ENCODE measurements at places on chromosomes 4 and X.

DNA sequence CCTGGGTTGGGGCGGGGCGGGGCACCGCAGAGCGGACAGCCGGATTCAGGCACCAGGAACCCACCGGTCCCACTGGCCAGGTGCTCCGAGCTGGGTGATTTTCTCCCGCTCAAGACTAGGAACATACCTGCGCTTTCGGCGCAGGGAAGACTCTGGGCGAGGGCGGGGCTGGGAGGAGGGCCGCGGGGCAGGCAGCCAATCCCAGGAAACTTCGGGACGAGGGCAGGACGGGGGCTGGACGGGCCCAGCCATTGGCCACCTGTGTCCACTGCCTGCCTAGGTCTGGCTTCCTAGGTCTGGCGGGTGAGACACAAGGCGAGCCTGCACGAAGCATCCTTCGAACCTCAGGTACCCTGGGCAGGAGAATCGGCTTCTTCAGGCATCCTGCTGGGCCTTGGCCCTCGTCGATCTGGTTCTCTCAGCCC, 274 bp upstream of the ERVMER34-1 start:
- DNase-seq, result no peak

DNA sequence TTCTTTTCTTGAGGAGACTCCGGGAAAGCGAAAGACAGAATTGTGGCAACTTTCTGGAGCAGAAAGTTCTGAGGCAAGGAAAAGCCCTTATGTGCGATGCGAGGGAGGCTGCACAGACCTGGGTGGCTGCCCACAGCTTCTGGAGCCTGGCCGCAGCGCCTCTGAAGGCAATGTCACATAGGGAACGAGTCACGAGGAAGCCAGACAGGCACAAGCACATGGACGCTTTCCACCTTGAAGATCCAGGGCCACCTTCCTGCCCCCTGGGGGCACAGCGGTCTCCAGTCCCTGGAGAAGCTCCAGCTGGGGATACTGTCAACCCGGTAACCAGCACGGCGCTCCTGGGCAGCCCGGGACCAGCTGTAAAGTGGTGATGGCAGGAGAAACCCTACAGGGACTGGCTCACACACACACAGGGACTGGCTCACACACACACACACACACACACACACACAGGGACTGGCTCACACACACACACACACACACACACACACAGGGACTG, 69.8 kb downstream of the MTNR1A start:
- DNase-seq, result peak; percentile 23

DNA sequence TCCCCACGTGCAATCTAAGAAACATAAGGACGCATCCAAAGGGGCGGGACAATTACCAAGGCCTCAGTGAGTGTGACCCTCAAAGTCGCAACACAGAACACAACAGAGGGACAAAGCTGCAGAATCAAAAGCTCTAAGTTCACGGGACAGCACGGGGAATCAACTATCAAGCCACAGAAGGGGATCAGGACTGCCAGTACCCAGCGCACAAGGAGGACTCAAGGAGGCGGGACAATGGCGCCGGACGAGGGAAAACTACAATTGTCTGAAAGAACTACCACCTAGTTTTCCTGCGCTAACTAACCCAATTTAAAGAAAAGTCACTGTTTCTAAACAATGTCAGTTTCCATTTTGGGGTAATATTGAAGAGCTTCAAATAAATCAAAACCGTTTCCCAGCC, 1.3 kb downstream of the FAM53A start:
- no peak for DNase-seq

GRCh38 chrX:28693101-28693500, 105.9 kb downstream of the IL1RAPL1 start:
- DNase-seq, result no peak

DNA sequence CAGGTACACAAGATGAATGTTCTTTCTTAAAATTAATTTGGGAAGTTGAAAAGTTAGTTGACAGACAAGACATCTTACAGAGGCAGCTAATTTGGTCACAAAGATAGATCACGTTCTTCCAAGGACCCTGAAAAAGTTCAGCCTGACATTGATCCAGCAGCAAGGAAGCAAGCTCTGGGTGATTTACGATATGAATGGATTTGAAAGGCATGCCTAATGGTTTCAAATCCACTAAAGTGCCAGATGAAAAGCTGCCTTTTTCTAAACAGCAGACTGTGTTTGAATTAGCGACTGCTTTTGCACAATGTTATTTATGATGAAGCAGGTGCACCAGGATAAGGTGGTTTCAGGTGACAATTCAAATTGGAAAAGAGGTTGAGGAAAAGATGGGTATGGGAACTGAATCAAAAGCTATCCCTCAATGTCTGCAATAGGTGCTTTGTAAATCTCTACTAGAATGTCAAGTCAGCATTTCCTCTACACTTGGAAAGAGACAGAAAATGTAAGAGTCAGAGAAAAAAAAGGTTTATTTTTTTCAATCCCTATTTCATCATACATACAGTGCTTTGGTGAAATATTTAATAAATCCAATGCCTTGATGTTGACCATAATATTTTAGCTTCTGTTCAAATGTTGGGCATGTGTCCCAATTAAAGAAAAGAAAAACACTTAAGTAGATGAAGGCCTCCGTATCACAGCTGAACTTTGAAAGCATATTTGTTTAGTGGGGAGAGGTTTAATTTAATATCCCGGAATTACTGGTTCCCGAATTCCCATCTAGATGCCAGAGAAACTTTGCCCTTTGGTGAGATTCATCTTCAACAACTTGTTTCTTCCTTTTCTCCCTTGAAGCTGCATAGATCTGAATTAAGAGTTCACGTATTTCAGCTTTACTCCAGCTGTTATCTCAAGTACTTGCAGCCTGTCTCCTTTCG, 6.0 kb downstream of the RASGEF1B start:
- DNase-seq, result no peak

DNA sequence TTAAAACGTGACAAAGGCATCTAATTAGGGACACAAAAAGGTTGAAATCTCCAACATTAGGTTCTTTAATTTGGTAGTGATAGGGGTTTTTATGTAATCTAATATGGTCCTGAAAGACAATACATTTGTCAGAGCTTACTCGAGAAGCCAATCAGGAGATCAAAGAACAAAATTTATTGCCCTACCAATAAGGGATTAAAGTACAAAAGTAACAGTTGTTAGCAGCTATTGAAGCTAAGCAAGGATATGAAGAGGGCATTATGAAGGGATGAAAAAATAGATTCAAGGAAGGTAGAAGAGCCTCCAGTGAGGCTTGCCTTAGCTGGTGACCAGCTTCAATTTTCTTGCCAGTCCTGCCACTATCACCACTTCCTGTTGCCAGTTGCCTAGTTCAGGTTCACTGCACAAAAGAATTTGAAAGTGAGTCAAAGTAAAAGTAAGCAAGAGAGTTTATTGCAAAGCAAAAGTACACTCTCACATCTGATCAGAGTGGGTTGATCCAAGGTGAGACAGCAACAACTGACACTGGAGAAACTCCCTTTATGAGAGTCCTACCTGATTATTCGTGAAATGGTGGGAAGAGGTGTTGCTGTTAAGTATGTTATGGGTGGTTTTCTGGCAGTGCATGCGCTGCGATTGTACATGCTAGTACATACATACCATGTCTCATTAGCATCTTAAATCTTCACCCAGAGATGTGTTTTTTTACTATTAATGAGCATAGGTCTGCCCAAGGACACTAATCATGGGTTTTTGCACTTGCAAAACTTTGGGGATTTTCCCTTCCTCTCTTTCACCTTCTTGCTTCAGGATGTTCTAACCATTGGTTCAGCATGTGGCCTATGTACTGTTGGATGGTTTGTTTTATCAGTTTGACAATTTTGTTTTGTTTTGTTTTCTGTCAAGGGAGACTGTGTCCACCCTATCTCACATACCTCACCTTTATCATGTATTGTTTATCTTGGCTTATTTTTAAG, 263.2 kb upstream of the ITM2A start:
- no peak for DNase-seq

DNA sequence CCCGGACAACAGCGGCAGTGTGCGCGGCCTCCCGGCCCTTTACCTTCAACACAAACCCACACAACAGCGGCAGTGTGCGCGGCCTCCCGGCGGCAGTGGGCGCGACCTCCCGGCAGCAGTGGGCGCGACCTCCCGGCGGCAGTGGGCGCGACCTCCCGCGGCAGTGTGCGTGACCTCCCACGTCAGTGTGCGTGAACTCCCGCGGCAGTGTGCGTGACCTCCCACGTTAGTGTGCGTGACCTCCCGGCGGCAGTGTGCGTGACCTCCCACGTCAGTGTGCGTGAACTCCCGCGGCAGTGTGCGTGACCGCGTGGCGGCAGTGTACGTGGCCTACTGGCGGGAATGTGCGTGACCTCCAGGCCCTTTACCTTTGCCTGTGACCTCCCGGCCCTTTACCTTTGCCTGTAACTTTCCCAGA, 576.6 kb upstream of the FRG1 start:
- no peak for DNase-seq

DNA sequence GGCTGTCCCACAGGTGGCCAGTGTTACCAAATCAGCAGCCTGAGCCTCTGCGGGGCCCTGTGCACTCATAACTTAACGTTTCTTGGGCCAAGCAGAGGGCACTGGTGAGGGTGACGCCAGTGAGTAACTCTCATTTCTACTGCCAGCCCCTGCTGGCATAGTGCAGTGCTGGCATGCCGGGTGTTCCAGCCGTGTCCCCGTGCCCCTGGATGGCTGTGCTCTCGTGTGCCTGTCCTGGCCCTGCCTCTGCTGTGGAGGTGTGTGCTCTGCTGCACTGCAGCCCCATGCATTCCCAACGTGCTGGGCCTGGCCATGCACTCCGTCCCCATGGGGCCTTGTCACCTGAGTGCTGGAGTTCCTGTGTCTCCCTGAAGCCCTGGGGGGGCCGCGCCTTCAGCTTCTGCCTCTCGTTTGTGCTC, 14.7 kb downstream of the TBC1D14 start:
- no peak for DNase-seq

DNA sequence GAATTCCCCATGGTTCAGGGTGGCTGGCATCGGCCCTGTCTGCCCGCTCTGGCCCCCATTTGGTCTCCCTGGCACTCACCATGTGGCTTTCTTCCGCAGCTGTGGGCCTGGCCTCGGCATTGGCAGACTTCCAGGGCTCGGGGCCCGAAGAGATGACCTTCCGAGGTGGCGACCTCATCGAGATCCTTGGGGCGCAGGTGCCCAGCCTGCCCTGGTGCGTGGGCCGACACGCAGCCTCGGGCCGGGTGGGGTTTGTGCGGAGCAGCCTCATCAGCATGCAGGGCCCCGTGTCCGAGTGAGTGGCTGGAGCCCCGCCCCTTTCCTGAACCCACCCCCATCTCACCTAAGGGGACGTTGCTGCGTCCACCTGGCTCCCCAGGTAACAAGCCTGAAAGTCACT, 20.1 kb downstream of the SH3TC1 start:
- no peak for DNase-seq

DNA sequence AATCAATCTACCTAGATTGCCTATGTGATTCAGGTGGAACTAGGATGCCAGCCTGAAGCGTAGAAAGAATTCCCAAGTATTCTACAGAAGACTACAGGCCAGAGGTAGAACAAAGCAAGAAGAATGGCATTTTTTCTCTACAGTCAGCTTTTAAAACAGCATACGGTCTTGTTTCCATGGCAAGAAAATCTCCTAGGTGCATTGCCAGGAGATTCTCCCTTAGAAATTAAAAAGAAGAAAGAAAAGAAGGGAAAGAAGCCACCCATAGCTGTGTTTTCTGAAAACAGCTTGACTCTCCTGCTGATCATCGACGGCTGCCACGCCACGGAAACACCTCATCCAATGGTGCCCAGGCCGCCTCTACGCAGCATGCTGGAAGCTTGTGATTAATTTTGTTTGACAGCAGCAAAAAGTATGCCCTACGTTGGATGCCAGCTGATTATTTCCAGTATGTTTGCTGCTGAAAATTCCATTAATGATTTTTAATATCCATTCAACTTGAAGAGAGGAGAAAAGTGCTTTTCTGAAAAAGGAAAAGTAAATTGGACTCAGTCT, 24.1 kb downstream of the ANK2 start:
- DNase-seq, result no peak

- no peak for DNase-seq
Observed at GRCh38 chrX:88416002-88416401, 331.0 kb upstream of the CPXCR1 start.

DNA sequence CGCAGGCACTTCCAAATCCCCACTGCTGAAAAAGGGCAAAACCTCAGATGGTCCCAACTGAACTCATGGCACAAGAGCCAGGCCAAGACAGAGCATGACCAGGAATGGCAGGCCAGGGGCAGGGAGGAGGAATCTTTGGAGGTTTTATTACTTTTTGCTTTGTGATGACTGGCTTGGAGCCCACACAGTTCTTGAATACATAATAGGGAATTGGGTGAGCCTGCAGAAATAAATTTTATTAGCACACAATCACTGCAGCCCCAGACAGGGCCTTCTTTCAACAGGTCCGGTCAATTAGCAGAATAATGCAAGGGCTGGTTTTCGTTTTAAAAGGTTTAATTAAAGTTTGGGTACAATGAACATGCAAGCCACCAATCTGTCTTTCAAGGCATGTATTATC, 23.4 kb upstream of the MAMLD1 start:
- no peak for DNase-seq

DNA sequence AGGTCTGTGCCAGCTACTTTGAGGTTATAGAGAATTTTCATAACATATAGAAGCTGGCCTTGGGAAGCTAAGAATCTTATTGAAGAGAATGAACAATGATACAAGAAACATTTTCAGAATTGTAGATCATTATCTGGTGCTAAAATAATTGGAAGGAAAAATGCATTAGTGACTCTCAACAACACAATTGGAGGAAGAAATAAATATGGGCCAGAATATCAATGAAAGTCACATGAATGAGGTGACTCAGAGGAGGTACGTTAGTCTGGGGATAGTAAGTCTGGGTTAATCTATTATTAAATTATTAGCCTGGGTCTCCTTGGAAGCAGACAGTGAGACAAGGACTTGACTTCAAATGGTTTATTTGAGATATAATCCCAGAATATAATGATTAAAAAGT, 529.3 kb upstream of the SLIT2 start:
- no peak for DNase-seq

GRCh38 chrX:149467920-149468319, 37.2 kb downstream of the IDS start:
- no peak for DNase-seq

- peak; percentile 79 for DNase-seq
Observed at GRCh38 chr4:16745009-16745635, 153.3 kb downstream of the LDB2 start.

GRCh38 chrX:71607488-71607887, 10.8 kb downstream of the CXCR3 start:
- DNase-seq, result no peak
